Muscle of arm (tissue), 14 donors: ENCODE measurements at places on chromosomes 13 and 19.

GRCh38 chr13:33257841-33258807 is 27.4 kb downstream of the STARD13 start:
- DNase-seq = no peak

DNA sequence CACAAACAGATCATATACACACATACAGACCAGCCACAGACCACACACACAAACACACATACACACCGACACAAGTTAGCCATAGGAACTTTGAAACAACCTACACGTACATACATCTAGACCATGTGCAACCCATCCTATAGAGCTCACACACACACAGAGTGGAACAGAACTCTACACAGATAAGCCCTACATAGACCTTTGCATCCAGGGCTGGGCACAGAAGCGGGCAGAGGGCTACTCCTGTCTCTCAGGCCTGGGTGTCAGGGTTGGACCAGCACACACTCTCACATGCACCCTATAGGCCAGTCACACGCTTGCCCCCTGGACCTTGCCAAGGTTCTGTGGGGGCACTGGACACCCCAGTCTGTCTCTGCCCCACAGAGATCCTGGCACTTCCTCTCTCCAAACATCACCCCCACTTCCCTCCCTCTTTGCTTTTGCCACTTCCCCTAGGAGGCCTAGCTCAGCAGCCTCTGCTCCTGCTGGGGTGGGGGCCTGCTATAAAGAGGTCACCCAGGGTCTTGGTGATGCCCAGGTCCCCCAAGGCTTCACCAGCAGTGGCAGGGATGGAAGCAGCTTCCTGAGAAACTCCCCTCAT is 5.8 kb upstream of the JUNB start:
- no peak for DNase-seq

DNA sequence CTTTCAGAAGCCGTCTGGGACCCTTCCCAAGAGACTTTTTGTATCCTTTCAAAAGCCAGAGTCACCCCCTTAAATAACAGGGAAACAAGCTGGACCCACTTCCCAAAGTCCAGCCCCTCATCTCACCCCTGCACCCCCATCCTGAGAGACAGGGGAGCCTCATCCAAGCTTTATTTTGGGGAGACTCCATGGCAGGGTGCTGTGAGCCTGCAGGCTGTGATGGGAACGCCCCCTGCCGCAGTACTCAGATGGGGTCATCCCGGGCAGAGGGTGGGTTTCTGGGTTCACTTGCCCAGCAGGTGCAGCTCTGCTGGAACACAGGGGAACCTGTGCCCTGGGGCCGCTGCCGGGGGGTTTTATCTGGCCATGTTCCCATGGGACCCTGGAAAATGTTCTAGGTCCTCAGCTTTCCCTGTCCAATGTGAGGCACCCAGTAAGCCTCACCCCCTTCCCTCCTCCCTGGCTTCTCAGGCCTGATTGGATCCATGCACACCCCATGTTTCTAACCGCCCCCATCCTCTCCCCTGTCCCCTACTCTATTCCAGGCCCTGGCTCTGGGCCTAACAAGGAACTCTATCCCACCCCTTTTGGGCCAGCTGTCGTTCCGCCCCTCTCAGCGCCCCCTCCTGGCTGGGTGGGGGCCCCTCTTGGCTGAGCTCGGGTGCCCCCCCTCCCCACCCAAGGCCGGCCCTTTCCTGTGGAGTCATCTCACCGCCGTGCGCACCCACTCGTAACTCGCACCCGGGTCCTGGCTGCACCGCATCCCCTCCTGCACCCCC is 1.0 kb downstream of the HIF3A start:
- DNase-seq = peak; percentile 91

DNA sequence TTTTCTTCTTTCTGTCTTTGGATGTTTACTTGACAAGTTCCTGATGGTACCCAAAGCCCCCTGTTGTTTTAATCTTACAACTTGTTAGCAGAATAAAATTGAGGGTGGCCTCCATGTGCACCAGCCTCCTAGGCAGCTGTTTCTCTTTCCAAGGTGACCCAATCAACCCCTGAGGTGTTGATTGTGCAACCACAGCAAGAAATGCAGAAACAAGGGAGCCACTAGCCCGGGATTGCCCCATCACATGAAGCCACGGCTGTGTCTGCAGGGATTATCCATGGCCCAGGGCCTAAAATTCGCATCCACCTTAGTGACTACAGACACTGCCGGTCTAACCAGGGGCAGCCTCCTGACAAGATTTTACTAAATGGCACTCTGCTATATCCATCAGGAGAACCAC is 14.4 kb downstream of the CEACAM4 start:
- no peak for DNase-seq

GRCh38 chr13:108594153-108594552 is 35.3 kb upstream of the MYO16 start:
- no peak for DNase-seq

DNA sequence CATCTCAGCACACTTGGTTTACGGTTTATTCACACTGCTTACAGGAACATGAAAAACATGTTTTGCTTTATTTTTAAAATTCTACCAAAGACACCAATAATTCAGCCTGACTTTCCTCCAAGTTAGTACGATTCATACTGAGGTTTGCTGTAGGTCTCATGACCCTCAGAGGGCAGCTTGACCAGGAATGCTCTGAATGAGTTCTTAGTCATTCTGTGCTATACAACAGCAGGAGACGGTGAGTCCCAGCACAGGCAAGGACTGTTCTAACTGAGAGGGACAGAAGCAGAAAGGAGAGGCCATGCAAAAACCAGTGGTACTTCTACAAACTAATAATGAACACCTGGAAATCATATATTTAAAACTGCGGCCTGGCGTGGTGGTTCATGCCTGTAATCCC is 6.4 kb downstream of the GRTP1 start:
- no peak for DNase-seq

- no peak for DNase-seq
Measured at GRCh38 chr13:55219538-55219937, 1921.2 kb upstream of the PRR20A start.

DNA sequence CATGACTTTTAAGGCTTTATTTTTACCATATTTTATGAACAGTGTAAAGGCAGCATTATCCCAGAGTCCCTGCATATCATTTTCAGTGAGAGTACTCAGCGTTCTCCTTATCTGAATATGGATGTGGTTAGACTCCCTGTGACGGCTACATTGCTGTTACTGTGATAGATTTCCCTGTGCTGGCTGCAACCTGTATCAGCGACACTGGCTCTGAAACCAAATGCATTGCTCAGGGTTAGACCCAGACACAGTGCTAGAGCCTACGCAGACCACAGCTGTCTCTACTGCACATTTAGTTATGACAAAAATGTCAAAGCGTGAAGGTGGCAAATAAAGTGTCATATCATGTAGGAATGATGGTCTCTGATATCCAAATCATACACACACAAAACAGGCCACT is 138.0 kb downstream of the ENOX1 start:
- no peak for DNase-seq

GRCh38 chr13:44905556-44905955 is 83.7 kb downstream of the NUFIP1 start:
- DNase-seq = peak; percentile 43

- no peak for DNase-seq
Measured at GRCh38 chr13:35694549-35695447, 218.3 kb upstream of the MAB21L1 start.

GRCh38 chr19:35309481-35310279 is 17.7 kb downstream of the MAG start:
- peak; percentile 47 for DNase-seq

GRCh38 chr13:100300708-100301107 is 211.8 kb downstream of the PCCA start:
- DNase-seq = no peak

DNA sequence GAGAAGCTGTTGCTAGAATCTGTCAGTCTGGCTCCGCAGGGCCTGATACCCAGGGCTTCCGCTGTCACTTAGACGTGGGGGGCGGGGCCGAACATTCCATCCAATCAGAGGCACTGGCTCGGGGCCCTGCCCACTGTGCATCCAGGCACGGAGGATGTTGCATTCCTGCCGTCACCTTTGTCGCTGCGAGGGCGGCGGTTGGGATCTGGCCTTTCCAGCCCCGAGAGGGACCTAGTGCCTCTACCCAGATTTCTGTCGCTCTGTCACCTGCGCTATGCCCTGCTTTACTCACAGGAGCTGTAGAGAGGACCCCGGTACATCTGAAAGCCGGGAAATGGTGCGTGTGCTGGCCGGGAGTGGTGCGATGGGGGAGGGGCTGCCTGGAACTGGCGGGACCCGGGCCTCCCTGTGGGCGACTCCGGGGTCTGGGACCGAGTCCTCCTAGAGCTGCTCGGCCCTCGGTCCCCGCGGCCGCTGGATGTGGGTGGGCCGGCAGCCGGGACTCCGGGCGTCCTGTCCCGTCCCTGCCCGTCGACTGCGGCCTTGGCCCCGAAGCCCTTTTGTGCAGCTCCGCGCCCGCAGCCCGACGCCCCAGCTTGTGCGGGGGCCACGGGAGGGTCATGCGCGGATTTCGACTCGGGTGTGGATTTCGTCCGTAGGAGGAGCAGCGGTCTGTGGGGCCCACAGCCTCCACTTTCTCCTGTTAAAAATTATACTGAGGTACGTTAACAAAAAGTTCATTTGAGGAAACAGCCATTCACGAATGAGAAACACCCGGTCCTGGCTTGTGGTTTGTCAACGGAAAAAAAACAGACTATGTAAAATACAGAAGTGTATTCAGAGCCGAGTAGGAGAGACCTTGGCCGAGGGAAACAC is at the start of gene ZNF439:
TSS of gene ZNF439 (plus strand) at position 133 of the 876 bp plus-strand sequence. CDS start at position 275, 142 bp downstream.
- DNase-seq = peak; percentile 82

- no peak for DNase-seq
Measured at GRCh38 chr19:5782322-5782721, 2.2 kb downstream of the PRR22 start.

- DNase-seq = no peak
Measured at GRCh38 chr13:92103689-92104153, 705.3 kb downstream of the GPC5 start.

DNA sequence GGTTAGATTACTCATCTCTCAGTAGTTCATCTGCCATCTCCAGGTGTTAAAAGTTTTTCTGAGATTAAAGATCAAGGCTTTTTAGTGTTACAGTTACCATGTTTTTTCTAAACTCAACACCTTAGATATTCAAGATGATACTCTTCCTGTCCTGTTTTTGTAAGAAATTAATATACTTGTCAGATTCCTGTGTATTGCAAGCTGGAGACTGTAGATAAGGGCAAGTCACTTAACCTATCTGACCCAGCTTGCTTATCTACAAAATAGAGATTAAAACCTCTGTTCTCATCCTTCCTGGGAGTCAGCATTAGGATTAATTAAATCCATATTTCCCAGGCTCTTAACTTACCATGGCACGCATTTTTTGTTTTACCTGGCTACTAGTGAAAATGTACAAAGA is 25.2 kb downstream of the SUGT1 start:
- no peak for DNase-seq

DNA sequence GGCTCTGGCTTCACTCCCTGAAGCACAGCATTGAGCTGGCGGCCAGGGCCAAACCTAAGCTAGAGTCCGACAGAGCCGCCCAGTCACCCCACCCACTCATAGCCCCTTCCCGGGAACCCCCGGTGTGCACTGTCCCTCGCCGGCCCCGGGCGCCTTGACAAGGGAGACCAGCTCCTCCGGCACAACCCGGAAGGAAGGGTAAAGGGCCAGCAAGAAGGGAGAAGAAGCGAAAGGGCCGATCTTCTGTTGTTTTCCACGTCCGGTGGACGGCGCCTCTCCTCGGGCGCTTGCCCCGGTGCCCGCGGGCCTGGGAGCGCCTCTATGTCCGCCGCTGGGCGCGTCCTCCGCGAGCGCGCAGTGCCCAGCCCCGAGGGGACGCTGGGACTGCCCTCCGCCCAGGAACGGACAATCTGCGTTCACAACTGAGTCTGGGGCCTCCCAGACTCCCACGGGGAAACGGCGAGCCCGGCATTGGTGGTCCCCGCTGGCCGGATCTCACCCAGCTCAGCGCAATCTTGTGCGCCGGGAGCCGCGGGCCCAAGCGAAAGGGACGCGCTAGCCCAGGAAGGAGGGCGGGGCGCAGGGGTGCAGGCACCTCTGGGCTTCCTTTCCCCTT is 172.5 kb upstream of the MIR17HG start:
- no peak for DNase-seq

DNA sequence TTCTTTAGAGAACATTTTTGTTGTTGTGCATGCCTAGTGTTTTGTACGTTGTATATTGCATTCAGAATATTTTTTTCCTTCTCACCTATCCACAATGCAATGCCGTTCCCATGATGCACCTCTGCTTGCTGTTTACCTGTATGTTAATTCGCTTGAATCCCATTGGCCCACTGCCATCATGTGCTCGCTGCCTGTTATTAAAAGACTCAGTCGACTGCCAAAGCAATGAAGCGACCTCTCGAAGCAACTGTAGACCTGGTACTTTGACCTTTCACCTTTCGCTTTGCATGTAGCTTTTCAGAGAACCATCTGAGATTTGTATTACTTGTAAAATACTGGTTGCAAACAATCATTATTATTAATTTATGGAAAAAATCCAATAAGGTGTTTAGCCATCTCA is 77.4 kb upstream of the RAP2A start:
- no peak for DNase-seq

GRCh38 chr13:79194727-79195126 is 211.3 kb downstream of the RBM26 start:
- DNase-seq = no peak

DNA sequence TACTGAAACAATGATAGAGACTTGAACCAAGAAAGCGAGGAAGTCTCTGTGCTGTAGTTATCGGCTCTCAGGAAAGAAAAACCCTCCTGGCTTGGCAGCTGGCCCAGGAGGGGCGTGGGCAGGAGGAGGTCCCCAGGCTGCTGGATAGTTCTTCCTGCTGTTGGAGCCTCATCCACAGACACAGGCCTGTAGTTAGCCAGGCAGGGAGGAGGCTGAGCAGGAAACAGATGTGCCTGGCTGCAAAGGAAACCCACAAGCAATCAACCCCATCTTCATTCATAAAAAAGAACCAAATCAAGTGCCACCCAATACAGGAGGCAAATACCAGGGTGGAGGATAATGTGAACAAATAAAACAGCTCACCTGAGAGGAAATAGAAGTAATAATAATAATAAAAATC is 86.2 kb downstream of the IRS2 start:
- DNase-seq = peak; percentile 79

GRCh38 chr13:78409172-78409571 is 194.2 kb downstream of the POU4F1 start:
- no peak for DNase-seq

DNA sequence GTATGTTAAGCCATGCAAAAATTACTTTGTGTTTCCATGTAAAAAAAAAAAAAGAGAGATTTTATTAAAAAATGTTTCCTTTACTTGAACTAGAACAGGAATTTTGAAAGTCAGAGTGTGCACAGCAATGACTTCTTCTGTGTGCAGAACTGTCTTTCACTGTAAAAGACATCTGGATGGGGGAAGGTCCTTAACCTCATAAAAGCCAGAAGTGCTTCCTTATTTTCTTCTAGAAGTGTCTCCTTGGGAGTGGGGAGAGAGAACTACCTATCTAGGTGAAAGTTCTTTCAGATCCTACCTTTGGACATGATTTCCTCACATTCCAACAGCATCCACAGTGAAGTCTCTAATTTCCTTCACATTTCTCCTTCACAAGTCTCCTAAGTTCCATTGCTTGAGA is 360.3 kb downstream of the FGF14 start:
- no peak for DNase-seq

DNA sequence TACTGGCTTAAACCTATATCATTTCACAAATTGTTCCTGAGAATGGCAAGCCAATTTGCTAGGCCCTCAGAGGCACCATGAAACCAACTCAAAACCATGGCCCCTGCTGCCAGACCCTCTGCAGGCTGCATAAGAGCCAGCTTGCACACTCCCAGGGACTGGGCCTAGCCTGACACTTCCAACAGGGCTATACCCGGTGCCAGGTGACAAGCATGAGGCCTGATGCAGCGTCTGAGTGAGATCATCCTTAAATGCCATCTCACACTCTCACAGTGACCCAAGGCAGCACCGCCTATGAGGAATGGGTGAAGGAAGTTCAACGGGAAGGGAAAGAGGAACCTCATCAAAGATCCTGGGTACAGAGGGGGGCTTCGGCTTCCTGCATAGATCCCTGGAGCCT is 65.6 kb downstream of the C13orf42 start:
- DNase-seq = no peak
